ENCODE measurements at places on chromosomes 1 and 21.

GRCh38 chr1:1284221-1285101 is 4.2 kb downstream of the SCNN1D start:
- no peak for DNase-seq

DNA sequence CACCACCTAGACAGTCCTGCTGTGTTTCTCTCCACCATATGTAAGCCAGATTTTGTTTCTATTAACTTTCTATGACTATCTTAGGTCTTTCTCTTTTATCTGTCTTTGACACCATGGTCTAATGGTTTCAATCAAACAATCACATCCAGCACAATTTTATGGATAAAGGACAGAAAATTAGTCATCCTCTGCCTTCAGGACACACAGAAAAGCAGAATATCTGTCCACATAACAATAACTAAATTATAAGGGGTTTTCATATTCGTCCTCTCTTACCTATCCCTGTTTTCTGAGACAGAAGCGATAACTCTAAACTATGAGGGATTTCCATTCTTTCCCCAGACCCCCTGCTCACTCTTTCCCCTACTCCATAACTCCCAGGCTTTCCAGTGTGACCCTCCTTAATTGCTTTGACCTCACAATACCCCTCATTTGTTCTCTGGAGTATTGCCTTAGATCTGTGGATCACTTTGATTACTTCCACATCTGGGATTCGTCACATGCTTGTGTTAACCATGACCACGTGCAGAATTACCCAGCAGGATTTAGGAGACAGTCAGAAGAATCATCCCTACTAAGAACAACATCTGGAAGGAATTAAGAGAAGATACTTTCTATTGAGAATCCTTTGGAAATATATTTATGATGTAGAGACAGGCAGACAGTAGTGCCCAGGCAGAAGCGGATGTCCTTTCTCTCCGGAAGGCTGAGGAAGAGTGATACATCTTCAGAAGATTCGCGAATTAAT is 108.2 kb upstream of the GREM2 start:
- no peak for DNase-seq

GRCh38 chr1:168879896-168880734 is 151.1 kb upstream of the DPT start:
- DNase-seq, result no peak

- DNase-seq, result no peak
Observed at GRCh38 chr1:54585181-54586066, 37.4 kb downstream of the ACOT11 start.

DNA sequence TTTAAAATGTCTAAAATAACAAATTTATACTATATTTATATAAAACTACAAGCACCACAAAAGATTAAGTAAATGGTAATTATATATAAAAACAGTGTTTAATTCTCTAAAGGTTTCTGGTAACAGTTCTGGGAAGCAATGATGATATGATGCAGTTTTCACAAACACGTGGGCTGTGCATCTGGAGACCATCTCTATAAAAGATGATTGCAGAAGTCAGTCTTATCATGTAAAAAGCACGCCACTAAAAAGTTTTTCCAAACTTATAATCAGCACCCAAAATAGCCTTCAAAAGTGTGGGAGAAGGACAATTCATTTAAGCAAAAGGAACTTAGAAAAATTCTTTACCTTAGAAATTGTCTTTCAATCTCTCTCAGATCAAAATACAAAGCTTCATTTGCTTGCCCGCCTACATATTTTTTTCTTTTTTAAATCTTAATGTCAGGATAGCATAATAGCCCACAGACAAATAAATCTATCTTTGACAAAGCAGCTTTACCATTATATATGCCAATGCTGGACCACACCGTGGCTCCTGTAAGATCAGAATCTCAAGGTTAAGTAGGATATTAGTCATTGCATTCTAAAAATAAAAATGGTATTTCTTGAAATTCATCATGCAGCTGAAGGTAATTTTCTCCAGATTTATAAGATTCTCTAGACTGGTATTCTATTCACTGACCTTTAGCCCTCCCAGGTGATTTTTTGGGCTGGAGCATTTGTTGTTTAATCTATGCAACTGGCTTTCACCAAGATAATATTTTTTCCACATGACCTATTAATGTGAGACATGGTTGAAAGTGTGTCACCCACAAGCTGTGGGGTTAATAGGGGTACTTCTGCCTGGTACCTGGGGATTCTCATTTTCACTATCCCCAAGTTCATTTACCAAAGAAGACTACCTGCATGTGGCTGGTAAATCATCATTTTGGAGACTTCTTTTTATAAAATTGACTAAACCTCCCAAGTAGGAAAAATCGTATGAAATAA is 189.6 kb upstream of the ST6GALNAC5 start:
- no peak for DNase-seq

DNA sequence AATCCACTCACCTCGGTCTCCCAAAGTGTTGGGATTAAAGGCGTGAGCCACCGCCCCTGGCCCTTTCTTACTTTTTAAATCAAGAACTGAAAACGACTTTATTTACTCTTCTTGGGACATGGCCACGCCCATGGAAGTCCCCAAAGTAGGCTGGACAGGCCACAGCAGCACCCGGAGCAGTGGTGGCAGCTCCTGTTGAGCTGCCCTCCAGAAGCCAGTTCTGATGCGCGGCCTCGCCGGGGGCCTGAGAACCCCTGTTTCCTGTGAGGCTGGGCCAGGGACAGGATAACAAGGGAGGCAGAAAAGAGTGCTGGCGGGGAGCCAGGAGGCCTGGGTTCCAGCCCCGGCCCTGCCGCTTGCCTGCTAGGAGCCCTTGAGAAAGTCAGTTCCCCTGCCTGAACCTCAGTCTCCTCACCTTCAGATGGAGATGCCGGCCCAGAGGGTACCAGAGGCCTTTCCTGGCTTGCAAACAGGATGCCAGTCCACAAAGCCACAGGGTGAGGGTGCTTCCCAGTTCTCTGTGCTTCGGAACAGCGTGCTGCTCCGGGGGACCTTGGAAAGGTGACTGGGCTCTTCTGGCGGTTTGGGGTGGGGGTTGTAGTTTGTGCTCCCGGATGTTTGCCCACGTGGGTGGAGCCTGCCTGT is 59.4 kb downstream of the RUNX3 start:
- DNase-seq, result no peak

DNA sequence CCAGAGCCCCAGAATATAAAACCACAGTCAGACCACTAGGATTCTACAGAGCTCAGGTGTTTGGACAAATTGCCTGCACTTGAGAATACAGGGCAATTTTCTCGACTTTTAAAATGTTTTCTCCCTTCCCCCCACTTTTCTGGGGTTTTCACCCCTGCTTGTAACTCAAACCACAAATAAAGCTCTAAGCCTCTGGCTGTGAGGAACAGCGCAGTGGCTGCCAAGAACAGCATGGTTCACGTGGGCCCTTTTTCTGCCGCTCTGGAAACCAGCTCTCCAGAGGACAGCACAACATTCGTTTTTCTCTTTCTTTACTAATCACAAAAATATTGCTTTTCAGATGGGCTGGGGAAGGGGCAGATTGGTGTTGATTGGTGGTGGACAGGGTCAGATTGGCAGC is 102.2 kb upstream of the JUN start:
- no peak for DNase-seq

GRCh38 chr1:243363832-243364231 is 108.0 kb downstream of the SDCCAG8 start:
- no peak for DNase-seq

GRCh38 chr1:52238474-52238873 is 96.6 kb downstream of the ZFYVE9 start:
- no peak for DNase-seq

- peak; percentile 42 for DNase-seq
Observed at GRCh38 chr1:198936371-198937083, 297.7 kb downstream of the PTPRC start.
